ENCODE measurements at places on chromosomes 16 and 17.

GRCh38 chr17:79360196-79360595, 250.7 kb downstream of the RBFOX3 start:
- DNase-seq: no peak

- DNase-seq: peak; percentile 71
Observed at GRCh38 chr16:4313563-4314531, 2.0 kb upstream of the GLIS2 start.

DNA sequence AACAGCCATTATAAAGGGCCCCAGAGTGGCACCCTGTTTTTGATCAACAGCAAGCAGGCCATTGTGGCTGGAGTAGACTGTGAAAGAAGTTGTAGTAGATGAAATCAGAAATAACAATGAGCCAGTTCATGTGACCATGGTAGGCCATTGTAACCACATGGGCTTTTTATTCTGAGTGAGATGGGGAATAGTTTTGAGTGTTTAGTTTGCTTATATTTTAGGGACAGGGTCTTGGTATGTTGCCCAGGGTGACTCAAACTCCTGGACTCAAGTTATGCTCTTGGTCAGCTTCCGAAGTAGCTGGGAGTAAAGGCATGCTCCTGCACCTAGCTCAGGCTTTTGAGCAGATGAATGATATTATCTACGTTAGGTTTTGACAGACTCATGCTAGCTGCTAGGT, 12.0 kb downstream of the CBFB start:
- no peak for DNase-seq

DNA sequence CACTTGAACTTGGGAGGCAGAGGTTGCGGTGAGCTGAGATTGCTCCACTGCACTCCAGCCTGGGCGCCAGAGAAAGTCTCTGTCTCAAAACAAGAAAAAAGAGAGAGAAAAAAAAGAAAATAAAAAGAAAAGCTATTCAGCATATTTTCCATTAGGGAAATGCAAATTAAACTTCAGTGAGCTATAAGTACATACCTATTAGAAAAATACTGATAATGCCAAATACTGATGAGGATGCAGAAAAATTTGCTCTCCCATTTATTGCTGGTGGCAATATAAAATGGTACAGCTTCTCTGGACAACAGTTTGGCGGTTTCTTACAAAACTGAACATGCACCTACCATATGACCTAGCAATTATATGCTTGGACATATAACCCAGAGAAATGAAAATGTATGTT, 9.8 kb downstream of the KRT10 start:
- no peak for DNase-seq

DNA sequence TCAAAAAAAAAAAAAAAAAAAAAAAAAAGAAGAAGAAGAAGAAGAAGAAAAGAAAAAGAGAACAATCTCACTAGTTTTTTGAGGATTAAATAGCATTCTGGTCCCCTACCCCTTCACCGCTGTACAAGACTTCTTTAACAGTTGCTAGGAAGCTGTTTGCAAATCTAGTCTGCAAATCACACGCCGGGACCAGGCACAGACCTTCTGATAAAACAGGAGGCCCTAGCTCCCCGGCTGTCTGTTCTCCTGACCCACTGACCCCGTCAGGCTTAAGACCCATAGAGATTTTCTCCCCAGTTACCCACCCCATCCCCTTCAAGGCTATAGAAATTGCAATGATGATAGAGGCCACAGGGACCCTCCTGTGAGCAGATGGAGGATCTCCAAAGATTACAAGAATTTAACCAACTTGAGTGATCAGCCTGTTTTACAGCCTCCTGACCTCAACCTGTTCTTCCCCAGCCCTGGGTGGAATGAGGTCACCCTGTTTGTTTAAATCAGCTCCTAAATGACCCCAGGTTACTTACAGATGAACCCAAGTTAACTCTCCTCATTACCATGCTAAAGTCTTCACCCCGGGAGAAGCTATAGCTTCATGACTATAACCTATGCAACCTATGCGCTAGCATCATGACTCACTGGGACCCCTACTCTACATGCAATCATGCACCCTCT, 11.8 kb upstream of the SULT1A1 start:
- no peak for DNase-seq

- no peak for DNase-seq
Observed at GRCh38 chr17:60249290-60249826, 99.6 kb downstream of the CA4 start.

DNA sequence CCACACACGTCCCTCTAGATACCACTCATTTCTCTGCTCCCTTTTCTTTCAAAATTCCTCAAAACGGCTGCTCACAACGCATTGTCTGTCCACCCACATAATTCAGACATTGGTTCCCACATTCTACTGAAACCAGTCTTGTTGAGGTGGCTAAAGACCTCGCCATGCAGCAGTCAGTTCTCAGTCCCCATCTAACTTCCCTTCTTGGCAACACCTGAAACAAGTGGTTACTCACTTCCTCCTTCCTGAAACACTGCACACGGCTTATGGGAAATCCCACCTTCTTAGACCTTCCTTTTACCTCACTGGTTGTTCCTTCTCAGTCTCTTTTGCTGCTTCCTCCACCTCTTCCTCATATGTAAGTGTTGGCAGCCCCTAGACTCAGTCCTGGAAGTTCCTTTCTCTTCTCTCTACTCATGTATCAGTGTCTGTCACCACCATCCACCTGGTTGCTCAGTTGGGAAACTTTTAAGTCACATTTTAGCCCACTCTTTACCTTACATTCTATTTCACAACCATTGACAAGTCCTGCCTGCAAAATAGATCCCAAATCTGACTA, 277.1 kb downstream of the CEP112 start:
- no peak for DNase-seq
